Breast epithelium (tissue), 4 donors: ENCODE measurements at places on chromosomes 5 and 9. TPM values are rescaled to one million over a fixed set of nuclear protein-coding genes. Genes with fewer than 3 reads are reported as not detected.

Gene IGFBPL1
- not detected for total RNA-seq

GRCh38 chr9:126148994-126149393 lies 177.6 kb upstream of the MVB12B start:
- no peak for DNase-seq

Gene PCDHA6
- 0.96 TPM for total RNA-seq

Gene GPBP1
- 61.1 TPM for total RNA-seq

DNA sequence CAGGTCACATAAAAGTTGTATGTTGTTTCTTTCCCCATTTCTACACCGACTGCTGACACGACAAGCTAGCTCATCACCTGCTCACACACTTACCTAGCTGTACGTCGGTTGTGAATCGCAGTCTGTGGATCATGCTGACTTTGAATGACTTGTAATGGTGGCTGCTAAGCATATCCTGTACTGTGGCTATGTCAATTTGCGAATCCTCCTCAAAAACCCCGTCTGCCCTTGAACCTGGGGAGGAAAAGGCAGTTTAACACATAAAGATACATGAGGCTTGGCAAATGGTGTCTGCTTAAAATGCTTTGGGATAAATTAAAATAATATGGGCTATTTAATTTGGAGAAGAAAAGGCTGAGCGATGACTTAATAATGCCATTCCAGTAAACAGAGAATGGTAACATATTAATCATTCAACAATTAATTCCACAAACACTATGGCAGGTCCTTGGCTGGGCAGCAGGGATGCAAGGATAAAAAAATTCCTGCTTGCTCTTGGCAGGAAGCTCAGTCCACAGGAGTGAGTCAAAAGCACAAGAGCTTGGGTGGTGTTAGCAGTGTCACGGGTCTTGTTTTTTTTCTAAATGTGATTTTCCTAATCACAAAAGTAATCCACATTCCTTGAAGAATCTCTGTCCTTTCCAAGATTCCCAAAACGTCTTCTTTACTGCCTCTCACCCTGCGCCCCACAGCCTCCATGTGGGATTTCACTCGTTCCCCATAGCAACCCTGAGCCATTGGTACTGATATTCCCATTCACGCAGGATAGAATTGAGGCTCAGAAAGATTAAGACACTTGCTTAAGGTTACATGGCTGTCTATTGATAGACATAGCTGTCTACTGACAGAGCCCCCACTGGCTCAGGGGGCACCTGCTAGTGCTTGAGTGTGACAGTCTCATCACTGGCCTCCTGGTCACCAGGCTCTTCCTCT lies 222.4 kb downstream of the MAPKAP1 start:
- DNase-seq: no peak

Gene PCAT7
- not detected for total RNA-seq

Gene IL9
- not detected for total RNA-seq

DNA sequence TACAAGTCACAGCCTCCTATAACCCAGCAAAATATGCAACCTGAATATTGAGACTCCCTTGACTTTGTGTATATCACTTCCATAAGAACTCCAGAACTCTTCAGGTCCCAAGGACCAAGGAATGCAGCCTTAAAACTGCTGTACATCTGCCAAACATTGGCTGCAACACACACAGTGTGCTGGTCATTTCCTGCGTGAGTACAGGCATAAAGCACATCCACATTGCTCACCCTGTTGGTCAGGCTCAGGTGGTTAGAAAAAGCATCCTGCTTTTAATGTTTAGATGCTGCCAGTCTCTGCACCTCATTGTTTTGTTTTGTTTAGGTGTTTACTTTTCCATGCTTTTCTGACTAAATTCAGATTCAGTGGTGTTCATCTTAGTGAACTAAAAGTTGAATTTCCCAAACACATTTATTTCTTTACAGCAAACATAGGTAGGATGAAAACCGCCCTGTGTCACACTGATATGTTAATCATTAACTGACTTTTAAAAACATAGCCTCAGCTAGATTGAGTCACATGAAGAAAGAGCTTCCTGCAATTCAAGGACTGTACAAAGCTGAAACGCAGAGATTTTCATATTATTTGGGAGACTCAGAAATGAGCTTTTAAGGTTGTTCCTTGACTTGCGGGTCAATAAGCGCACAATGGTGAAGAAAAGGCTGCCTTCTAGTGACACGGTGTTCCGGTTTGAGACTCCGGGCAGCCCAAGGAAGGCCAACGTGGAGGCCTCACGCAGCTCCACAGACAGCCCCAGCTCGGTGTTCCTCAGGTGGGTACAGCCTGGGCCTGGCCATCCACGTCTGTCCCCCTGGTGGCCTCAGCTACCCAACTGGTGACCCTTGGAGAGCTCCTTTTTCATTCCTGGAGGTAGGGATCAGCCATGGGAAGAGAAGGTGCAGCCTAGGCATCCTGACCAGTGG lies 52.2 kb upstream of the GRAMD2B start:
- DNase-seq: no peak

DNA sequence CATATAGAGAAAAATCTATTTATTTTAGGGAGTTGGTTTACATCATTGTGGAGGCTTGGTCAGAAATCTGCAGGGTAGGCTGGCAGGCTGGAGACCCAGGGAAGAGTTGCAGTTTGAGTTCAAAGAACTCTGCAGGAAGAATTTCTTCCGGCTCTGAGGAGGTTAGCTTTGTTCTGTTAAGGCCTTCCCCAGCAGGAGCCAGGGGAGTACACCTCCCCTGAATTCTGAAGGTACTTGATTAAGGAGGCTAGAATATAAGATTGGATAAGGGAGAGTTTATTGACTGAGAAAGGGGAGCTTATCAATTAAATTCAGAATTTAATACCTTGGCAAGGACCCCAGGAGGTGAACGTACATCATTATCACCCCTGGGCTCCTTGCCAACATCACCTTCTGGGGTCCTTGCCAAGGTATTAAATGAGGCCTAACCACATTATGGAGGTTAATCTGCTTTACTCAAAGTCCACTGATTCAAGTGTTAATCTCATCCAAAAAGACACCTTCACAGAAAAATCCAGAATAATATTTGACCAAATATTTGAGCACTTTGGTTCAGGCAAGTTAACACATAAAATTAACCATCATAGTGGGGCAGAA lies 351.7 kb downstream of the CWC27 start:
- no peak for DNase-seq

- DNase-seq: no peak
Measured at GRCh38 chr5:80707645-80708044, 52.9 kb upstream of the DHFR start.

GRCh38 chr5:10277773-10278630 lies 27.9 kb downstream of the CCT5 start:
- DNase-seq: no peak

- DNase-seq: no peak
Measured at GRCh38 chr5:12315461-12315860, 411.2 kb upstream of the CTNND2 start.

Gene TNFSF15
- 2.0 TPM for total RNA-seq

DNA sequence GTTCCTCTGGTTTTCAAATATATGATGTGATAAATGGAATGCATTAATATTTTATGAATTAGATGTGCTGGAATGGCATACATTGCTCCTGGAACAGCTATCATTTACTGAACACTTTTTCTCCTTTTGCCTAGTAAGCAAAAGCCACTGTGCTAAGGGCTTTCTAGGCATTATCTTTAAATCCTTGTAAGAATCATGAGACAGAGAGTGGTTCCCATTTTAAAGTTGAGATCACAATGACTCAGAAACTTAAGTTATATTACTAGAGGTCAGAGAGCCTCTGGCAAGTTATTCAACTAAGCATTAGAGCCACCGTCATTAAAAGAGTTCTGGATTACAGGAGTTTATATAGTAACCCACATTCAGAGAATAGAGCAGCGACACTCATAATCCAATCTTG lies 26.7 kb upstream of the FSD1L start:
- no peak for DNase-seq

Gene CATSPER3
- total RNA-seq: 0.44 TPM

Gene FSD1L
- 3.4 TPM for total RNA-seq

Gene FUT7
- not detected for total RNA-seq

GRCh38 chr9:95513711-95514110 lies 3.1 kb downstream of the PTCH1 start:
- no peak for DNase-seq

Gene MAPK9
- 37.9 TPM for total RNA-seq
